ENCODE measurements at places on chromosomes 13 and 19.
A peak's percentile ranks its signal among the peaks of the same experiment; 100 is the strongest.

DNA sequence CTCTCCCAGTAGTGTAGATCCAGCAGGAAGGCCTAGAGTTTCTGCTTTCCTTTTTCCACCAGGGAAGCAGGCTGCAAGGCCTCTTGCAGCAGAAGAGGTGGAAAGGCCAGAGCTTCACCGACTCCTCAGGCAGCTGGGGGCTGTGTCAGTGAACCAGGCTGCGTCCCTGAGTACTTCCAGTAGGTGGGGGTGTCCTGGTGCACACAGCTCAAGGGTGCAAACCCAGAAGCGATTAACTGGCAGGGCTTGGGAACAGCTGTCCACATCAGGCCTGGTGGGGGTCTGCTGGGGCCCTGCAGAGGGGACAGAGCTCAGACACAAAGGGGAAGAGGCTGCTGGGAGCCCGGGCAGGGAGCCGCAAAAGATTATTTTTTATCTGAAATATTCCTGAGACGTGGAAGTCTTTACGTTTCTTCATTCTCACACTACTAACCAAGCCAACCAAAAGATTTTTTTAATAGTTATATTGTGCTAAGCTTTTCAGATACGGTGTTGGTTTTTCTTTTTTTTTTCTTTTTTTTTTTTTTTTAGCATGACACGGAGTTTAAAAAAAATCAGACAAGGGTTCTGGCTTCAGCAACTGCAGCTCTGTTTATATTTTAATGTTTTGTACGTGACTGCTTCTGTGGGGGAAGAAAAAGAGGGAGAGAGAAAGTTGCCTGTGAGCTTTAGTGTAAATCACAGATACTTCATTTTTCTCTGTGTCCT is 11.0 kb downstream of the TSHZ3 start:
- peak; percentile 29 for DNase-seq

DNA sequence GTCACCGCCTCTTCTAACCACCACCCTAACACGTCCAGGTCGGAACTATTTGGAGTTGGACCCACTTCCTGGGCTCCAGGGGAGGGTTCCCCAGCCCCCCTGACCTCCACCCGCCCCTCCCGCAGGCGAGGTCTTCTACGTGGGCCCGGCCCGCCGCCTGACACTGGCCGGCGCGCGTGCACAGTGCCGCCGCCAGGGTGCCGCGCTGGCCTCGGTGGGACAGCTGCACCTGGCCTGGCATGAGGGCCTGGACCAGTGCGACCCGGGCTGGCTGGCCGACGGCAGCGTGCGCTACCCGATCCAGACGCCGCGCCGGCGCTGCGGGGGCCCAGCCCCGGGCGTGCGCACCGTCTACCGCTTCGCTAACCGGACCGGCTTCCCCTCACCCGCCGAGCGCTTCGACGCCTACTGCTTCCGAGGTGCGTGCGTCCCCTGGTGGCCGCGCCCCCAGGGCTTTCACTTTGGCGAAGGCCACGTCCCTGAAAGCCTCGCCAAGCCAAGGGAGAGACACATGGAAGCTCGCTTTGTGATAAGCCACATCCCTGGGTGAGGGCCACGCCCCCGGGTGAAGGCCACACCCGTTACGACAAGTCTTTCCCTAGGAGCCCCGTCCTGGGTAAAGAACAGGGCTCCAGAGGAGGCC is 13.2 kb downstream of the NCAN start:
- peak; percentile 80 for DNase-seq

GRCh38 chr13:47480121-47480520 is 521.0 kb downstream of the SUCLA2 start:
- peak; percentile 67 for DNase-seq

GRCh38 chr19:44847144-44848035 is 1.3 kb downstream of the NECTIN2 start:
- peak; percentile 61 for DNase-seq

GRCh38 chr13:113548171-113548641 is 36.3 kb upstream of the TFDP1 start:
- DNase-seq: no peak

DNA sequence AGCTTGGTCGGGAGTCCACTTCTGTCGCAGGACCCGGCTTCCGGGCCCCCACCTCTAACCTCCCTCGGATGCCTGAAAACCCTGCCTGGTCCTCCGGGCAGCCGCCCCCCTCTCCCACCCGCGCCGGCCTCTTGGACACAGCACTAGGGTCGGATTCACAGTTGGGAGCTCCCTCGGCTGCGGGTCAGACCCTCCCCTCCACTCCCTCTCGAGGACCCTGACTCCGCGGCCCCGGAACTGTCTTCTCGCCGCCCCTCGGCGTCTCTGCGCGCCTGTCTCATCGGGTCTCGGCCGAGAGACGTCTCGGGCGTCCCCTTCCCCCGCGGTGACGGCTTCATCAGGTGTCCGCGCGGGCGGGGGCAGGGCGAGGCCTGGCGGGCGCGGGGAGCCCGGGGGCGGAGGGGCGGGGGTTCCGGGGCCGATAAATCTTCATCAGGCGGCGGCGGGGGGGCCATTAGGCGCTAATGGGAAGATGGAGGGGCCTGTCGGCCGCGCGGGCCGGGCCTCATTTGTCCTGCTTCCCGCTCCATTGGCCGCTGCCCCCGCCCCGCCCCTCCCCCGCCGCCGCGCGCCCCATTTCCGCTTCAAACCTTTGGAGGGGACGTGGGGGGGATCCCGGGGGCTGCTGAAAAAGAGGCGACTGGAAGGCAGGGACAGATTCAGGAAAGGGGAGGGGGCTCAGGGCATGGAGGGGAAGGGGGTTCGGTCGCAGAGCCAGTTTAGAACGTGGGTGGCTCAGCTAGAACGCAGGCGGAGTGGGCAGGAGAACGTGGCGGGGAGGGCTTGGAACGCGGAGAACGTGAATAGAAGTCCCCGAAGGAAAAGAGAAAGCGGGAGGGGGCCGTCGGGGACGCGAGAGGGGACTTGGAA is 11.8 kb upstream of the ERFL start:
- peak; percentile 63 for DNase-seq

GRCh38 chr19:49422407-49423070 is 702 bp downstream of the PTH2 start:
- DNase-seq: peak; percentile 66

- no peak for DNase-seq
These were observed 107.0 kb downstream of the KL start for GRCh38 chr13:33123066-33123859.

- DNase-seq: no peak
These were observed 3.9 kb downstream of the ACP7 start for GRCh38 chr19:39087907-39088686.

GRCh38 chr13:20580257-20580656 is 13.3 kb downstream of the IFT88 start:
- DNase-seq: no peak

GRCh38 chr19:34313188-34313587 is 51.8 kb upstream of the GPI start:
- DNase-seq: peak; percentile 68

DNA sequence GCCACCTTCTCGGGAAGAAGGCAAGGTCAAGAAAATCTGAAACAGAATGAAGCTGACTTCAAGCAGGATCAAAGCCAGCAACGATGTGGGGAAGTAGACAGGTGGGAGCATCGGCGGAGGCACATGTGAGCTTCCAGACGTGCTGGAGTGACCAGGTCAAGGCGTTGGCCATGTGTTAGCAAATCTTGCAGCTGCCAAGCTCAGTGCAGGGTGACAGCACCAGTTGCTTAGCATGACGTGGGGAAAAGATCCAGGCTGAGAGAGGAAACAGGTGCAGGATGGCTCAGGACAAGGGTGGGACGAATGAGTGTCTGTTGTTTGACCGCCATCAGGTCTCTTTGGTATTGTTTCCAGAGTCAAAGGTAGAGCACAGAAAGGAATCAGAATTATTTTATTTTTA is 92.3 kb downstream of the TNFSF13B start:
- no peak for DNase-seq

DNA sequence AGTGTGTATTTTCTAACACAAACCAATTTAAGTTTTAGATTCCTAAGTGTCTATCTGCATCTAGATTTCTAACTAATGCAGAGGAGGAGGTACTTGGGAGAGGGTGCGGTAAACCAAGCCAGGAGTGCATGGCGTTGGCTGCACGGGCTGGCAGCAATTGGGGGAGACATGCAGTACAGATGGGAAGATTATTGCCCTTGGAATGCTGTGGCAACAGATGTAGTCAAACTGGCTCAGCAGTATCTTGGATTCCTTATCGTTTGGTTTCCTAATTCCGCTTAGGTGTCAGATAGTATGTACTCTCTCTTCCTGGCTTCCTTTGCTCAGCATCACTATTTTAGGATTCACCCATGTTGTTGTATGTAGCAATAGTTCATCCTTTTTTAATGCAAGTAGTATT is 29.4 kb upstream of the STK24 start:
- DNase-seq: no peak

- DNase-seq: peak; percentile 58
These were observed at the start of gene HS6ST3 for GRCh38 chr13:96089749-96090239. Gene HS6ST3 (plus strand): TSS chr13:96090107.

GRCh38 chr13:110548891-110549794 is 12.4 kb downstream of the RAB20 start:
- no peak for DNase-seq

DNA sequence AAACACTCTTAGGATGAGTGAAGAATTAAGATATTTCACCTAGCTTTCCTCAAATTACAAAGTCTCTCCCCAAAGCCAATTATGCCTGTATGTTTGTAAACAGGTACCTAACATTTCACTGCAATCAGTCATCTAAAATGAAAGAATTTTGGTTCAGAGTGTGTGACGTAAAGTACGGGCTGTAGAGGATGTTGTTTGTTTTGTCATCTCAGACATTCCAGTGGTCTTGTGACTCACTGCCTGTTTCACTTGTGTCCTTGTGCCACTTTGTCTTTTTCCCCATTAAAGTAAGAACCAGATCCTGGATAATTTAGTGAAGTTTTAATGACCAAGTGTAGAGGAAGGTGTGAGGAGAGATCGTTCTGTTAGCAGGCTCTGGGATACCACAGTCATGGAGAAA is 28.6 kb upstream of the EID2 start:
- DNase-seq: peak; percentile 19

DNA sequence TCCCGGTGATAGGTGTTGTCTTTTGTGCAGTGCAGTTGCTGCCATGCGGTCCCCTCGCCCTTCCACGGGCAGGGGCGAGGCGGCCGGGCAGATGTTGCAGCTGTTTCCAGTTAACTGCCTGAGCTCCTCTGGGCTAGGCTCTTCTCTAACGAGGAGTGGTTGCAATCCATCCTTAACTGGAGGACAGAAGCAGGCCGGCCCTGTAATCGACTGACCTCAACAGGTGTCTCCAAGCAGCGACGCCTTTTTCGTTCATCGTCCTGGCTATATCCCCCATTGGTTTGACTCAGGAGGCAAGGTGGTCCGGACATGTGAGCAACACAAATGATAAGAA is 1.9 kb upstream of the TSC22D1 start:
- DNase-seq: no peak

DNA sequence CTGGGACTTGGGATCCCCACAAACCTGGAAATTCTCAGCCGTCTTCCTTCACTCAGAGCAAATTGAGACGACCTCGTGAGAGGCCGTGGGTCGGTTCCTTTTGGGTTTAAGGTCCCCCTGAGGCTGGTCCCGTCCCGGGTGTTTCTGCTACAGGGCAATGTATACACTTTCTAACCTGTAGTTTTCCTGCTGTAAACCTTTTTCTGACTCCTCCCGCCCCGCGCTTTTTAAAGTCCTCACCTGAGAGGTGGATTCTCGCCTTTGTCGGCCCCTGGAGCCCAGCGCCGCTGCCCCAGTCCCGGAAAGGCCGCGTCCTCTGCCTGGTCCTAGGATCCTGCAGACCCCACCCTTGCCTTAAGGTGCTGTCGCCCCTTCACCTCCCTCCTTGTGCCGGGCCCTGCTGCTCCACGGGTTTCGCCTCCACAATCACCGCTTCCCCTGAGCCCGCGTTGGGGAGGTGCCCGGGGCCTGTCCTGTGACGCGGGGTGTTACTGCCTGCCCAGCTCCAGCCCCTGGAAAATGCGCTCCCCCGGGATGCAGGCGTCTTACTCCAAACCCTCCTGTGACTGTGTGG is 391 bp downstream of the ZNF761 start:
- DNase-seq: peak; percentile 22

DNA sequence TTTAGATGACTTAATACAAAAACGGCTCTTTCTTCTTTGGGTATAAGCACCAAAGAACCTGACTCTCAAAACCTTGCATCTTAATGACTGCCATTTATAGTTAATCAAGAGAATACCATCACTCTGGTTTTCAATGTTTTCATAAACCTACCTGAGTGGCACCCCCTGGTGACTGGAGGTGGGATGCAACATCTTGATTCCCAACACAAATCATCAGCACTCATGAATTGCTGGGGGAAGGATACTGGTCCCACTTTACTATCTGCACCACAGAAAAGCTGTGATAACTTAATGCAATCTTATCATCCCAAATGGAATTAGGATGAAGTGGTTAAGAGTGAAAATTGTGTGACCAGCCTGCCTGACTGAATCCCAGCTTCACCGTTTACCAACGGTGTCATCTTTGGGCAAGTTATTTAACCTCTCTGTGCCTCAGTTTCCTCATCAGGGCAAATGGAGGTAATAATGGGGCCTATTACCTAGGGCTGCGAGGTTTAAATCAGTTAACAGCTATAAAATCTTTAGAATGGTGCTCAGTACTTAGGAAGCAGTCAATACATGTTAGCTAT is 366.4 kb downstream of the KLF12 start:
- no peak for DNase-seq

DNA sequence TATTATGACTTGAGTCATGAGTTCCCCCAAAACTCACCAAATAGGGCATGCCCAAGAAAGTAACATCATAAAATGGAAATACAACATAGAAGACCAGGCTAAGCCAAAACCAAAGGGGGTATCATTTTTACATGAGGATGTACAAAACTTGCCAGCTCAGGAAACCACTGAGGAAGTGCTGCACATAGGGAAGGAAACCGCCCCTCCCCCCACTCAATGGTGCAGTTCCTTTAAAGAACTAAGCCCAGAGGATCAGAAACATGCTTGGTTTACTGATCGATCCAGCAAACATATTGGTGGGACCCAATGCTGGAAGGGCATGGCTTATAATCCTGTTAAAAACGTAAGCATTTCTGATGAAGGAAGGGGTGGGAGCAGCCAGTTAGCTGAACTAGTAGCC is 4.2 kb upstream of the ZNF486 start:
- DNase-seq: no peak

- no peak for DNase-seq
These were observed 1077.6 kb downstream of the DIAPH3 start for GRCh38 chr13:59086147-59086546.

- no peak for DNase-seq
These were observed 15.0 kb downstream of the GJB6 start for GRCh38 chr13:20217168-20217567.

DNA sequence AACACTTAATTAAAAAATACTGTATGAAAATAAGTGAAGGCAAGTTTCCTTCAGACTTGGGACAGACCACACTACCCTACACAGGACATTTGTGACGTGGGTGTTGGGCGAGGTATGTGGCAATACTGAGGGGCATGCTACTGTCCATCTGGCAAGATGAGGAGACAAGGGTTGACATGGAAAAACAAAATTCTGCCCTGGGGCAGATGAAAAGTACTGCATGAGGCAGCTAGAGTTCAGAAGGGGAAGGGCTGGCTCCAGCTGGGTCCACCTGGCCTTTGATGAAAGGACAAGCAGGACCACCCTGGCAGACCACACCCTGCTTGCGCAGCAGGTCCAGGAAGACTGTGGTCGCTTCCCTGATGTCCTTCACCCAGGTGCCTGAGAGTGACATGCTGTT is 43.2 kb downstream of the LATS2 start:
- DNase-seq: no peak
